Non-pigmented ciliary epithelial cell (primary cell): ENCODE measurements at places on chromosomes 3 and 15.
A peak's percentile ranks its signal among the peaks of the same experiment; 100 is the strongest.

- DNase-seq = peak; percentile 85
These were observed at the start of gene STARD9 for GRCh38 chr15:42575188-42576039. Gene STARD9, plus strand, starts transcription at chr15:42575606. Its CDS starts 110 bp downstream, at chr15:42575716.

GRCh38 chr3:194944526-194944925, 258.8 kb downstream of the FAM43A start:
- no peak for DNase-seq

- DNase-seq = no peak
These were observed 146.5 kb upstream of the MEIS2 start for GRCh38 chr15:37246856-37247255.

- DNase-seq = no peak
These were observed 28.1 kb downstream of the BCL2A1 start for GRCh38 chr15:79942741-79943481.

GRCh38 chr3:70597312-70597711, 284.9 kb upstream of the MDFIC2 start:
- no peak for DNase-seq

DNA sequence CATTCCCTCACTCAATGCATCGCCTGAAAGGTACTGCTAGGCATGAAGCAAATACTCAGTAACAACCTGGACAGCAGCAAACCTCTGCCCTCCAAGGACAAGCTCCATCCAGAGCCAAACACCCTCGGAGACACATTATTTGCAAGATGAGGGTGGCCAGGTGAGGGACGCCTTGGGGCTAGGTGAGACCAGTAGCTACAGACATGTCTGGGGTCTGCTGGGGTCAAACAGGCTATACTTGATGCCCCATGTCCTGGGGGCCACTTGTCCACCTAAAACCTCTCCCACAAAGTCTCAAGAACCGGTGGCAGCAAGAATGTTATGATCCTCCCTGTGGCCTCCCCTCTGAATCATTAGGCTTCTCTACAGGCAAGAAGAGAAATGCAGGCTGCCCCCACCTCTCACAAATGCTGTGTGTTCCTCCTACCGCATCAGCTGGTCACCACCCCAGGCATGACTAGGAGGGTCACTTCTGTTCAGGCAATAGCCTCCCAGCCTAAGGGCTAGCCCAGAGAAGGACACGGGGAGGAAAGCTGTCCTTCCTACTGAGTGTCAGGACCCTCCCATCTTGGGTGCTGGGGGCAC, 54.3 kb downstream of the TBC1D2B start:
- no peak for DNase-seq
